ENCODE measurements at places on chromosomes 12 and 14.

DNA sequence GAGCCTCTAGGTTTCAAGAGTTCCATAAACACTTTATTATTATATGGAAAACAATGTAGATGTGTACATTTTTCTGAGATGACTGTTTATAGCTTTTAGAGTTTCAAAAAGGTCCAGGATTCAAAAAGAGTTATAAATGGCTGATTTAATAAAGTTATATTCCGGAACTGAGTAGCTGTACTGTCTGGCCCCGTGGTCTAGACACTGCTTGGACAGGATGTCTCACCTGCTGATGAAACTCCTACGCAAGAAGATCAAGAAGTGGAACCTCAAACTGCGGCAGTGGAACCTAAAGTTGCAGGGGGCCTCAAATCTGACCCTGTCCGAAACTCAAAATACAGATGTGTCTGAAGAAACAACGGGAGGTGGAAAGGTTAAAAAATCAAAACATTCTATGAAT is 69.7 kb downstream of the DCAF5 start:
- DNase-seq: no peak

- no peak for DNase-seq
Measured at GRCh38 chr12:115457798-115458197, 773.8 kb upstream of the TBX3 start.

- DNase-seq: no peak
Measured at GRCh38 chr12:1590221-1590979, 4.0 kb downstream of the FBXL14 start.

- no peak for DNase-seq
Measured at GRCh38 chr12:78179346-78179745, 348.7 kb downstream of the NAV3 start.

- no peak for DNase-seq
Measured at GRCh38 chr12:94186278-94187241, 38.2 kb downstream of the PLXNC1 start.

- peak; percentile 17 for DNase-seq
Measured at GRCh38 chr12:132162508-132163031, 18.3 kb downstream of the NOC4L start.

DNA sequence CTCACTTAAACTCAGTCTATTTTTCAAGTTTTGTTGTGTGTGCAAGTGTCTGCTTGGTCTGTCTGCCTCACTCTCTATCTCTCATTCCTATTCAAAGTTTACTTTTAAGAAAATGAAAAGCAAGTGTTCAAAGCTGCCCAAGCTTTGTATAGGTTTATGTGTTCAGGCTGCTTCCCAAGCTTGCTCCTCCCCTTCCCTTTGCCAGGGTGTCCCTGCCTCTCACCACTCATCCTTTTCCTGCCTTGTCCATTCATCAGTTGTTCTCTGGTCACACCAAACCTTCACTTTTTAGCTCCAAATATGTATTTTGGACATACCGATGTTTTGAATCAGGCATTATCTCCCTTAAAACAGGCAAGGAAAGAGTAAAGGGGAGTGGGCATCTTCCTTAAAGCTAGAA is 41.3 kb downstream of the STK38L start:
- no peak for DNase-seq

Data from stimulated activated naive CD4-positive, alpha-beta T cell (primary cell).